ENCODE measurements at places on chromosomes 3 and 15. TPM values are rescaled to one million over a fixed set of nuclear protein-coding genes. Genes with fewer than 3 reads are reported as not detected.
A peak's percentile ranks its signal among the peaks of the same experiment; 100 is the strongest.

- DNase-seq: no peak
- H3K27ac ChIP-seq: no peak overlapping the region
- H3K36me3 ChIP-seq: no peaks in the 10 kb centered on the region
- H3K27me3 ChIP-seq: no peaks in the 10 kb centered on the region
These were observed 18.4 kb downstream of the AKAP13 start for GRCh38 chr15:85398822-85399221.

DNA sequence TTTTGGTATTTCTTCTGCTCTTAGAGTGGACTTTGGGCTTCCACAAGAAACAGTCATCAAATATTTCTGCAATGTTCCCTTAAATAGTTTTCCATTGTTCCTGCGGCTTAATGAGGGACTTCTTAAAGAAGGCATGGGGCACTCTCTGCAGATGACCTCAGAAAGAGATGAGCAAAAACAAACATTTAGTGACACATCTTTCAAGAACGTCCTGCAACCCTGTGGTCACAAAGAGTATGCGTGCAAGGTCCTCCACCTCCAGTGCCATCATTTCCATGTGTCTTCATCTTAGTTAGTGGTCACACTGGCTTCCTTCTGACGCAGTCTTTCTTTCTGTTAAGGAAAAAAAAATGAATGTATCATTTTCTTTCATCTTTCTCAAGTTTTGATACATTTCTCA, 56.2 kb downstream of the GREM1 start:
- H3K27me3 ChIP-seq: no peaks in the 10 kb centered on the region
- DNase-seq: no peak
- H3K4me3 ChIP-seq: no peak overlapping the region
- no peaks in the 10 kb centered on the region for H3K4me1 ChIP-seq

DNA sequence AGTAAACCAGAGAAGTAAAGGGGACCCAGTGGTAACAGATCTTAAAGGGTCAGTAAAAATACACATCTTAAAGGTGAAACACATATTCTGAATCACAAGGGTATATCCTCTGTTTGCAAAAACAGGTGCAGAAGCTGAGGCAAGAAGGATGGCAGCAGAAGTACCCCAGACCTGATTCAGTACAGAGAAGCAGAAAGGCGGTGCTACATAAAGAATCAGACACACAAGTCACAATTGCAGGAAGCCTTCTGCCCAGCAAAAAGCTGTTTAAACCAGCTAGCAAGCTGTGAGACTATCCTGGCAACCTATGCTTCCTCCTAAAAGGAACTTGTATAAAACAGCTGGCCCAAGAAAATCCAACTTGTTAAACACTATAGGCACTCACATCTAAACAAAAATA, 49.4 kb downstream of the ZNF280D start:
- H3K4me3 ChIP-seq: no peak overlapping the region
- no peaks in the 10 kb centered on the region for H3K27me3 ChIP-seq
- peaks cover under 1% of the 10 kb centered on the region for H3K36me3 ChIP-seq
- H3K27ac ChIP-seq: no peak overlapping the region

- H3K27me3 ChIP-seq: no peaks in the 10 kb centered on the region
- H3K4me3 ChIP-seq: no peak overlapping the region
- H3K27ac ChIP-seq: peak overlapping the region; percentile 21
- DNase-seq: peak; percentile 10
- H3K36me3 ChIP-seq: no peaks in the 10 kb centered on the region
- peaks cover 27% of the 10 kb centered on the region for H3K4me1 ChIP-seq
These were observed 152.9 kb downstream of the MECOM start for GRCh38 chr3:169510693-169511010.

CFAP20DC gene
- not detected for total RNA-seq
